NCI-H187 treated with DMSO at 0.1 percent for 48 hours (cell line): ENCODE measurements at places on chromosomes 11 and 22.

GRCh38 chr11:9914064-9914463 lies 250.2 kb downstream of the SWAP70 start:
- no peak for DNase-seq

GRCh38 chr11:89021339-89021738 lies 44.4 kb downstream of the GRM5 start:
- no peak for DNase-seq

GRCh38 chr22:46864314-46865051 lies 102.0 kb downstream of the TBC1D22A start:
- no peak for DNase-seq

GRCh38 chr11:45500451-45500850 lies 165.0 kb downstream of the CHST1 start:
- DNase-seq = no peak

DNA sequence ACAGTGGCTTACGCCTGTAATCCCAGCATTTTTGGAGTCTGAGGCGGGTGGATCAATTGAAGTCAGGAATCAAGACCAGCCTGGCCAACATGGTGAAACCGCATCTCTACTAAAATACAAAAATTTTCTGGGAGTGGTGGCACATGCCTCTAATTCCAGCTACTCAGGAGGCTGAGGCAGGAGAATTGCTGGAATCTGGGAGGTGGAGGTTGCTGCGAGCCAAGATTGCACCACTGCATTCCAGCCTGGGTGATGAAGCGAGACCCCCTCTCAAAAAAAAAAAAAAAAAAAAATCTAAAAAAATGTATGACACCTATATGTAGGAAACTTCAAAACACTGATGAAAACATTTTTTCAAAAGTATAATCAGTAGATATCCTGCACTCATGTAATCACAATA lies 242.7 kb upstream of the CHORDC1 start:
- DNase-seq = no peak

DNA sequence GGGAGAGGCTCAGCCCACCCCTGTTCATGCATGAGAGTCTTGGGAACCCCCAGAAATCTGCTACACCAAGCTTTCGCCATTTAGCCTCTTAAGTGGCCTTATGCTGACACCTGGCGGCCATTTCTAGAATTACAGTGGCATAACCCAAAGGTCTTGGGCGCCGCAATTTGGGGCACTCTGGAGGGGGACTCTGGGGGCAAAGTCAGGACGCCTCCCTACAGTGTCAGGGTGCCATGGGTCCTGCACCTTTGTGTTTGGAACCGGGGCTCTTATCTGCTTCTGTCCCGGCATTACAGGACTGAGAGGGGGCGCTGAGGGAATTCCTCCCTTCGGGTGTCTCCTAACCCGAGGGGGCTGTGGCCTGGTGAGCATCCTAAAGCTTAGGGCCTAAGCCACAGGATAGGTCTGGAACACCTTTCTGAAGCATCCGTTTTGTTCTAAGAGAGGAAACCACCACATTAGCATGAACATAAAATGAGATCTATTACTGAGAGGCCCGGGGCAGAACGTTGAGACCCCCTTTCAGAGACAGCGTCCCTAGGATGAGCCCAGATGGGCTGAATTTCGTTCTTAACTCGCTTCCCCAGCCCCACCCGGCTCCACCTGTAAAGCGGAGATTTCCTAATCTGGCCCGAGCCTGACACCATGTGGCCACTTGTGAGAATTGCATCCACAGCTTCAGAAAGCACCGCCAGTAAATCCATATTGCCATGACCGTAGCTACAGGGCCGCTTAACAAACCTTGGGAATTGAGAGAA lies 9.3 kb downstream of the INS start:
- no peak for DNase-seq

- DNase-seq = no peak
These were observed 11.3 kb upstream of the SLC37A4 start for GRCh38 chr11:119041821-119042514.

DNA sequence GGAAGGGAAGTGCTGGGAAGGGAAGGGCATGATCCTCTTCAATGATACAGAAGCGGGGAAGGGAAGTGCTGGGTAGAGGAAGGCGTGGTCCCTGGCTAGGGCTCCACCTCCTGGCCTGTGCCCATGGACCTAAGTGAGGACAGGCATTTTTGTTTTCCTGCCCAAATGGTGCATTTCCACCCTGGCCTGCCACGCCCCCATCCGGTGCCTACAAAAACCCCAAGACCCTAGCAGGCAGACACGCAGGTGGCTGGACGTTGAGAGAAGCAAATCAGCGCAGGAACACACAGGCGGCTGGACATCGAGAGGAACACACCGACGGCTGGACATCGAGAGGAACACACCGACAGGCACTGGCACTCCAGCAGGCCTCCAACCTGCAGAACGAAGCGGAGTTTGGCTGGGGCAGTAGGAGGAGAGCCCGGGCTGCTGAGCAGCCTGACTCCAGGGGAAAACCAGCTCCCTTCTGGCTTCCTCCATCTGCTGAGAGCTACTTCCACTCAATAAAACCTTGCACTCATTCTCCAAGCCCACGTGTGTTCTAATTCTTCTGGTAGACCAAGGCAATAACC lies 628.3 kb downstream of the BUD13 start:
- no peak for DNase-seq

- DNase-seq = no peak
These were observed 18.0 kb upstream of the TMEM135 start for GRCh38 chr11:87019613-87020271.

DNA sequence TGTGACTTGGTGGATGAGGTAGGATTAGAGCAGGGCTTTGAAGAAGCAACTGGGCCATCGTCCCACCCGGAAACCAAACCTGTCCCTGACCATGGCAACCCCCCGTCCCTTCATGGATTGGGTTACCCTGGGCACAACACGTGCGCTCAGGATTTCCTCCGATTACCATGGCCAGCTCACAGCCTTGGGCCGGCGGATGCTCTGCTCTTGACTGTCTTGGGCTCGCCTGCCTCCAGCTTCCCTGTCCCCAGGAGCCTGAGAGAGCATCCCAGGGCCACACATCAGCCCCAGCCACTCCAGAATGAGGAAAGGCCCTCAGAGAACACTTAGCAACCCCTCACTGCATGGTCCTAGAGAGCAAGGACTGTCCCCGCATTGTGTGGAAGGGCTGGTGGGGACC lies 22.8 kb downstream of the MYO7A start:
- DNase-seq = no peak

GRCh38 chr22:47034076-47034808 lies 271.8 kb downstream of the TBC1D22A start:
- no peak for DNase-seq

DNA sequence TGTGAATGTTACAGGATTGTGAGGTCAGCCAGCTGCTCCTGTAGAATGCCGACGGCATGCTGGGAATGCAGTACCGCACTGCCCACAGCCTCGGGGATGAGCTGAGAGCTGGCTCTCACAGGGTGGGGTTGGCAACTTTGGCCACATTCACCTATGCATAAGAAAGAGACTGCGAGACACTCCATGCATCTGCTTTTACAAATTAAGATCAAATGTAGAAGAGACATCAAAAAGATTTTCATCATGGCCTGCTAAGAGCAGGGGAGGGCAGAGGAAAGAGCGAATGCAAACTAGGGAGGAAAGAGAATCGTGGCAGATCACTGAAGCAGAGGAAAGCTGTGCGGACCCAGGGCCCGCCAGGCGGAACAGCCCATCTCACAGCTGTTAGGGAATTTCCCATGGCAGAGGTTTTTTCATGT lies 49.8 kb upstream of the SPATA19 start:
- no peak for DNase-seq

GRCh38 chr11:86069408-86070101 lies 671 bp upstream of the PICALM start:
- DNase-seq = no peak

DNA sequence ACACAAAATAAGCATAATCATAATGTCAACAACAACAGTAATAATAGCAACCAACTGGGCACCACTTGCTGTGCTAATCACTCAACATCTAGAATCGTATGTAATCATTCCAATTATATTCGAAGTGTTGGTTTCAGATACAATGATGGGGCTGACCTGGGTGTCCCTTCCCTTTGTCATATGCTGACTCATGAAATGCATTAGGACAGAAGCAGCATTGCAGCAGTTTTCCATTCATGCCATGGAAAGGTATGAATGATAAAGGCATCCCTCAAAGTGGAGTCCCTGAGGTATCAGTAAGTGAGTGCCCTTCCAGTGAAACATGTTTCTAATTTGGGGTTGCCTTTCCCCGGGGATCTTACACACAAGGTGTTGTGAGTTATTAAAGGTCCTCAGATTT lies 46.3 kb upstream of the ANO3 start:
- DNase-seq = no peak

DNA sequence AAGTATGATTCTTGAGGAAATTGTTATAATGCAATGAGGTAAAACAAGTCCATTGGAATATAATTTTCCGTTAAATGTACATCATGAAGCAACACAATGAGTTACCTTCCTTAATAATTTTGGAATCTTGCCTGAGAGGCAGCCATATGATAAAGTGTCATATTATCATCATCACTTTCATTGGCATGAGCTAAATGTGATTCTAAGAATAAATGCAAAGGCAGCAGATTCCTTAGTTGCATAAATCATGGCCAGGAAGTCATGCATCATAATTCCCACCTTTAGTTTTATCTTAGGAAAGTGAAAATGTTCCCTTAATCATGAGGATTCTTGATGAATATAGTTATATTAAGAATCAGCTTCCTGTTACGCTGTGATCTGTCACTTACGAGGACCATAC lies 14.2 kb upstream of the MMP1 start:
- no peak for DNase-seq

GRCh38 chr22:37235897-37236607 lies 8.0 kb downstream of the RAC2 start:
- no peak for DNase-seq

DNA sequence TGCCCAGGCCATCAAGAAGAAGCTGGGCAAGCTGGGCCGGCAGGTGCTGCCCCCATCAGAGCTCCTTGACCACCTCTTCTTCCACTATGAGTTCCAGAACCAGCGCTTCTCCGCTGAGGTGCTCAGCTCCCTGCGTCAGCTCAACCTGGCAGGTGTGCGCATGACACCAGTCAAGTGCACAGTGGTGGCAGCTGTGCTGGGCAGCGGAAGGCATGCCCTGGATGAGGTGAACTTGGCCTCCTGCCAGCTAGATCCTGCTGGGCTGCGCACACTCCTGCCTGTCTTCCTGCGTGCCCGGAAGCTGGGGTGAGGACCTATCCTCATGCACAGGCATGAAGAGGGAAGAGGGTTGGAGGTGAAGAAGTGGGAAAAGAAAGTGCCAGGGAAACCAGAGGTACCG lies 5.3 kb upstream of the NHERF4 start:
- DNase-seq = peak; percentile 67

DNA sequence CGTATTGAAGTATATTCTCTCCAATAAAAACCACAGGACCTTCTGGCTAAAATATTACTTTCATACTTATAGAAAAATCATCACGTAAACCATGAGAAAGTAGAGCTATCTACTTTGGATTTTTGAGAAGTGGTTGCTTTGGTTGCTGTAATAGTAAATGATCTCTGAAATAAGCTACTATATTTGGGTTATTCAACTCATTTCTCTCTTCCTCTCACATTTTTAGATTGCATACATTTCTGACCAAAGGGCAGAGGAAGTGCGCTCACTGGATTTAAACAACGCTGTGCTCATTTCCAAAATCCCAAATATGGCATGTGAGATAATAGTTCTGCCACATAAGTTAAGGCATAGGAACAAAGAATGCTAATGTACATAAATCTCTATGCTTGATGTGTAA lies 357.0 kb downstream of the LRRC4C start:
- no peak for DNase-seq

DNA sequence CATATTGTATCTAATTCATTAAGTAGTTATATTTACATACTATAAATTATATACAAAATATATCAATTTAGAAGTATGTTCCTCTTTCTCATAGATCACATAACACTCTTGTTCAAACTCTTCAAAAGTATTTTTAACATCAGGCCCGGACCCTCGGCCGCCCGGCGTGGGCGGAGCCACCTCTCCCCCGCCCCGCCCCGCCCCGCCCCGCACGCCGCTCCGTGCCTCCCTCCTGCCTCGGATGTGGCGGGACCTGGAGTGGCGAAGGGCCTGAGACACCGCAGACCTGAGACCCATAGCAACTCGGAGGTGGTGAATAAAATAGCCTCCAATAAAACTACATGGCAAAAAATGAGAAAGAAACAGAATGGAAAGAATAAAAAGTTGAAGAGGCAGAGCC lies 105.9 kb upstream of the BDNF start:
- DNase-seq = no peak

GRCh38 chr11:114026355-114026754 lies 33.2 kb upstream of the ZBTB16 start:
- no peak for DNase-seq
